ENCODE measurements at places on chromosomes 1 and 21.

DNA sequence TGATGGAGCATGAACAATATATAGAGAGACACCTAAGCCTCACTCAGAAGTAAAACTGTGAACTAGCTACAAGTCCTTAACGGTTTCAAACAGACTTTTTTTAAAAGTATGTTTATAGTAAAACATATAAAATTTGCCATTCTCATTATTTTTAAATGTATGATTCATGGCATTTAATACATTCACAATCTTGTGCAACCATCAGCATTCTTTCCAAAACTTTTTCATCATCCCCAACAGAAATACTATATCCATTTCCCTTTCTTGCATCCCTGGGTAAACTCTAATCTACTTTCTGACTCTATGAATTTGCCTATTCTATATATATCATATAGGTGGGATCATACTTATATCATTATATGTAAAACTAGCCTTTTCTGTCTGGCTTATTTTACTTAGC lies 25.5 kb downstream of the EVI5 start:
- no peak for DNase-seq

DNA sequence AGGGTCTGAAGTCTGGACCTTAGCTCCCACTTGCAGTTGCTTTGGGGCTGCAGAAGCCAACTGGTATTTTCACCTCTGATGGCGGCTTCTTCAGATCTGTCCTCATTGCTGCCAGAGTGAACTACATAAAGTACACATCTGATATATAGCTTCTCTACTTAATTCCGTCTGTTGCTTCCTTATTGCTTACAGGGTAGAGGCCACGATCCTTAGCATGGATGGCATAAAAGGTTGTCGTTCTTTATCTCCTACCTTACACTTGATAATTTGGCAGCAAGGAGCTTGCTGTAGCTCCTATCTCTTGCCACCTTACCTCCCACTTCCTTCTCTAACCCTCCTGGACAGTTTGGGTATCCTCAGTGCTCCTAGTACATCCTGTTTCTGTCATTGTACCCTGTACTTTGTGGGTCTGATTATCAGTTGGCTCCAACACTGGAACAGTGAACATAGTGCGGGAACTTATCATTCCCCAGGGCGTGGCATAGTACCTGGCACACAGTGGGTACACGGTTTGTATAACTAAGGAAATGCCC lies 30.9 kb upstream of the NBL1 start:
- DNase-seq, result no peak

DNA sequence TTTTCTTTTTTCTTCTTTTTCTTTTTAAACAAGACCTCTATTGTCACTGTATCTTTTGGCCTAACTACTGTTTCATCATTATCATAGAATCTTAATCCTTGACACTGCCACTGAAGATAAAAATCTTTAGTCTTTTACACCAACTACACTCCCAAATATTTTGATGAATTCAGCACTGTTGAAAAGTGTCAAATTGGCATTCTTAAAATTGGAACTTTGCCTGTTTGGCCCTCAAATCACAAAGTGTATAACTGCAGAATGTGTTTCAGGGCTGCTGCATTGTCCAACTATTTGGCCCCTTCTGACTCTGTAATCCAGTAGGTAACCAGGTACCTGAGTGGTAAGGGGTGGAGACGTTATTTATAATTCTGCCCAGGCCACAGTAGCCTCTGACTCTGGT lies 34.3 kb downstream of the ACTN2 start:
- DNase-seq, result no peak

DNA sequence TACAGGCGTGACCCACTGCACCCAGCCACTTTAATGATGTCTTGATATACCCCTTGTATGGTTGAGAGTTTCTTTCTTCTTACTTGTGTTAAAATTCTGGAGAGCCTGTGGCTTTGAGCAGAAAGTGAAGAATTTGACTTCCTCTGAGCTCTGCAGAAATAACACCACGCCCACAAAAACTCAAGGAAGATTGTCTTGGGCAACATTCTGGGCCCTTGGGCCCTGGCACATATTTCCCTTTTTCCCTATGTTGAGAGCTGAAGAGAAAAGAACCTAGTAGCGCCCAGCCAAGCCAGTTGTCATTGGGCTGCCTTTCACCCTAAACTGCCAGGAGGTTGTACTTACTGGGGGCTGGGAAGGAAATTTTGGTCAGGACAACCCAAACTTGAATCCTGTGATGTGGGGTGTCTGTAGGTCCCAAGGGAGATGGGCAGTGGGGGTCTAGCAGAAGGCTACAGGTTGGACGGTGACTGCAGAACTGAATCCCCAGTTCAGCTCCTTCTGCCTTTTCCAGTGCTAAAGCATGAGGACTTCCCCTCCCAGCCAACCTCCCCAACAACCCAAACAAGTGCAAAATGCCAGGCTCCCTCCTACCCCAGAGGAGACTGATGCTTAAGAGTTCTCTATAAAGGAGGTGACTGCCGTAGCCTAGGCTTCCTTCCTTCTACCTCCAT lies 11.7 kb upstream of the SNAPIN start:
- DNase-seq, result no peak

- no peak for DNase-seq
Observed at GRCh38 chr1:173395762-173396161, 81.4 kb upstream of the PRDX6 start.

GRCh38 chr1:31366796-31367195 lies 6.1 kb downstream of the FABP3 start:
- no peak for DNase-seq

- DNase-seq, result no peak
Observed at GRCh38 chr1:10061276-10061675, 28.5 kb downstream of the UBE4B start.

- DNase-seq, result no peak
Observed at GRCh38 chr1:162471290-162471853, 26.2 kb upstream of the UHMK1 start.

- no peak for DNase-seq
Observed at GRCh38 chr1:172460887-172461315, 17.0 kb upstream of the PIGC start.

- no peak for DNase-seq
Observed at GRCh38 chr1:201898240-201898894, 9.7 kb downstream of the SHISA4 start.

GRCh38 chr1:229608590-229608989 lies 17.3 kb downstream of the TAF5L start:
- DNase-seq, result no peak

DNA sequence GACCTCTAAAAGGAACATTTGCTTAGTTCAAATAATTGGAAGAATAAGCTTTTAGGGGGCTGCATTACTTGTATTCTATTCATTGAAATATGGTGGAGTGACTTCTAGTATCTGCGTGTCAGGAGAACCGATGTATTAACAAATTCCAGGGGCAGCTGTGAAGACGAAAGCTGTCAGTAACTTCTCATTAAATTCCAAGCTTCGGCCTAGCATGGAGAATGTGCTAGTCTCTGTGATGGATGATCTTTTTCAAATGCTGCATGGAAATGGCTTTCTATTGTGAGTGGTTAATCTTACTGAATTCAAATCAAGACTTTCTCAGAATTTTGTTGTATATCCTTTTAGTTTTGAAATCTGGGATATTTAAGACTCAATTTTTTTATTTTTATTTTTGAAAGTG lies 429.9 kb downstream of the ADGRL2 start:
- DNase-seq, result no peak

GRCh38 chr1:86423473-86423872 lies 498 bp upstream of the CLCA2 start:
- no peak for DNase-seq

Data from NCI-H1436 treated with DMSO at 0.1 percent for 48 hours (cell line).